T-helper 2 cell treated with Interferon-gamma antibody and Interleukin-4, amounts not matched to agents 100 ng/mL and 5 ng/mL, for 36 hours (primary cell): ENCODE measurements at places on chromosomes 16 and 17. TPM values are rescaled to one million over a fixed set of nuclear protein-coding genes. Genes with fewer than 3 reads are reported as not detected.

Gene TRPV3
- 0.27 and 0.41 TPM in 2 replicates for total RNA-seq

Gene CIITA
- 34.4 and 36.0 TPM in 2 replicates for total RNA-seq

Gene TEKT1
- not detected in 2 replicates for total RNA-seq

Gene MFSD6L
- total RNA-seq: 0.86 and 0.95 TPM in 2 replicates

Gene SMPD3
- total RNA-seq: 3.0 and 4.3 TPM in 2 replicates

Gene BRICD5
- total RNA-seq: 10.6 and 12.1 TPM in 2 replicates

Gene P2RX1
- total RNA-seq: 2.0 and 2.5 TPM in 2 replicates

Gene ERAL1
- 45.1 and 47.8 TPM in 2 replicates for total RNA-seq
